ENCODE measurements at places on chromosomes 2 and 18. TPM values are rescaled to one million over a fixed set of nuclear protein-coding genes. Genes with fewer than 3 reads are reported as not detected.

DNA sequence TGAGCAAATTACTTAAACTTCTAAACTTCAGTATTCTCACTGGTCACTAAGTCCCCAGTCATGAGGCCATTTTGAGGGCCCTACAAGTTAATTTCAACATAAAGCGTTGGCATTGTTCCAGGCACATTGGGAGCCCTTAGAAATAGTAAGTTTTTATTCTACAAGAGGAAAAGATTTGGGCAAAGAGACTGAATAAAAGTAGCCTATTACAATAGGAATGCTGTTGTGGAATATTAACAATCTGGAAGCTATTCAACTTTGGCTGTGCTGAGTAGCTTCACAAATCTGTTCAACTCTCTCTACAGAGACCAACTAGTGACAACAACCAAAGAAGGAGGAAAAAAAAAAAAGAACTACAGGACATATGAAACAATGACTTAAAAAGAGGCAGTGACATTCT lies 1287.5 kb upstream of the NXPH2 start:
- DNase-seq: no peak

DNA sequence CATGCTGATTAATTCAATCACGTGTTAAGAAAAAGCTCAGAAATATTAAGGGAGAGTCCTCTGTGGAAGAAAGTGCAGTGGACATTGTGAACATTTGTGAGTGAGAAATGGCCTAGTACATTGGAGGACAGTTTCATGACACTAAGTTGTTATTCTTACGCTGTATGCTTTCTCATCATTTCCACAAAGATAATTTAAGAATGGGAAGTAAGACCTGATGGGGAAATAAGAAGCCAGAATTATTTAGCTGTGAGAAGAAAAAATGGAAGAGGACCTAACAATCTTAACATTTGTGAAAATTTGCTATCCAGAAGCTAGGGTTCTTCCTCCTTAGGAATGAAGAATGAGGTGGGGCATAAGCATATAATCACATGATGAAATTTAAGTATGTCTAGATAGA lies 15.2 kb upstream of the RAPH1 start:
- DNase-seq: no peak

DNA sequence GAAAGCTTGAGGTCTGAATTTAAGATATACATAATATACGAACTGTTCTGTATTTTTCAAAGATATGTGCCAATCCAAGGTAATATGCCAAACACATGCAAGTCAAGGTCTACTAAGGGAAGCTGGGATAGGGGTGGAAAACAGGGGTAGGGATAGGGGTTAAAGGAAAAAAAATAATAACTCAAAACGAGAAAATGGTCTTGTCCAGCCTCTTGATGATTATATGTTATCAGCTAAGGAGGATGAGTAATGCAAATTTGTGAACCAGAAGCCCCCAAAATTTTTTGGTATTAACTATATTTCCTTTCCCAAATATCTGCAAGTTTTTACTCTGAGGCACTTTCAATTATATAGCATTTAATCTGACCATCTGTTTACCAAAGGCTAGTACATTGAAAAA lies 219.3 kb downstream of the ZEB2 start:
- no peak for DNase-seq

- no peak for DNase-seq
Observed at GRCh38 chr2:174586418-174587295, 10.9 kb downstream of the WIPF1 start.

DNA sequence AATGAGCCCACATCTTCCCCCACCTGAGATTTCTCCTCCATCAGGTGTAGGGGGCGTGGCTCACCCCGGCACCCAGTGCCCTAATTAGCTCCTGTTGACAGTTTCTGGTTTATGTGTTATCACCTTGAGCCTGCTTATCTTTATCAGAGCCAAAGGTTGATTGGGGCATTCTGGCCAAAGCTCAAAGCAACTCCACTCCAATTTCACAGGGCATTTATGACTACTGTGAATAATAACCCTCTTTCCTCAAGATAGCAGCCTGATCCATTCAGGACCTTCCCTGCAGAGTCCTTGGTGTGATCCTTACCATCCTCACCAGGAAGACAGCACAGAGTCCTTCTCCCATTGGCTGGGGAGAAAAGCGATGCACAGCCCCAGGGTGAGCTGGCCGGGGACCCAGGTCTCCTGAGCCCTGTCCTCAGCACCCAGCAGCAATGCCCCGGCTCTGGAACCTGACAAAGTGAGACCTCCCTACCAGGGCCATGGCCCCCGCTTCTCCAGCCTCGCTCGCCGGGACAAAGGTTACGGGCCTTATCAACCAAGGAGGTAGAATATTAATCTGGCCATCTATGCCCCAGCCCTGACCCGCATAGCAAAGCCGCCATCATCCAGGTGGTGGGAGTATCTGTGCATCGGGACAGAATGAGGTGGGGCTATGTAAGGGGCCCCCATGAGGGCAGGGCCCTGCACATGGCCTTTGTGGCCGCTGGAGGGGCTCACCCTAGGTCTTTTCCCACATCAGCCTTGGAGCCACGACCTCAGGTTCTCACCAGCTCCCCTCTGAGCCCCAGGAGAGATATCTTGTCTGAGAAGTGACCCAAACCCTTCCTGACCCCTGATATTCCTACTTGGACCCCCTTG lies 64.5 kb downstream of the ZFP36L2 start:
- peak; percentile 36 for DNase-seq

DNA sequence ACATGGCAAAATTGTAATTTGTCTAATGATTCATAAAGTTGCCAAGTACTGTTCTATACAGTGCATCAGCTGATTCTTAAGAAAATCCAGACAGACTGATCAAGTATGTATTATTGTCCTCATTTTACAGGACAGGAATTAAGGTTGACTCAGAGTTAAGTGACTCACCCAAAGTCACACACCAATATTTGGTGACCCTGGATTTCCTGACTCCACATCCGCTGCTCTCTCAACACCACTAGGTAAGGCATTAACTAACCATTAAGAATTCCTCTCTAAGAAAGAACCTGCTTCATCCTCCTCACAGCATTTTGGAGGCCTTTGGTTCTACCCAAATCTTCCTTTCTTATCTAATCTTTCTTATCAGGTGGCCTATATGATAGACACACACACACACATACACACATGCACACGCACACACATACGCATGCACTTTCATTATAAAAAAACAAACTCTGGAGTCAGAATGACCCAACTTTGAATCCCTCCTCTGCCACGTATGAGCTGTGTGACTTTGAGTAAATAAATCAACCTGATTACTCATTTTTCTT lies 150.8 kb downstream of the ANKRD44 start:
- DNase-seq: no peak

DNA sequence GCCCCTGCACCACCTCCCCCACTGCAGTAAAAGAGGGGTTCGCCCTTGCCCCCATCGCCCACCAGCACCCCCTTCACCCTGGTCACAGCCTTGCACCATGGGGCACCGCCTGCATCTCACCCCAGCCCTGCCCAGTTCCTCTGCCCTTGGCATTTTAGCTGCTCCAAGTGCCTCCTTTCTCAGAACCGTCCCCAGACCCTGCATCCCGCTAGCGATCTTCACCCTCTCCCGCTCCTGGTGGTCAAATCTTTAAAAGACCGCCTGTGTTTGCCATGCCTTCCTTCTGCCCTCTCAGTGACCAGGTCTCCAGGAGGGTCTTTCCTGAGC lies 114.7 kb upstream of the OTOS start:
- DNase-seq: peak; percentile 36

- DNase-seq: no peak
Observed at GRCh38 chr18:39365836-39366485, 1800.4 kb upstream of the CELF4 start.

GRCh38 chr18:37783771-37784170 lies 218.2 kb upstream of the CELF4 start:
- no peak for DNase-seq

GRCh38 chr18:38579764-38580163 lies 1014.2 kb upstream of the CELF4 start:
- DNase-seq: no peak

DNA sequence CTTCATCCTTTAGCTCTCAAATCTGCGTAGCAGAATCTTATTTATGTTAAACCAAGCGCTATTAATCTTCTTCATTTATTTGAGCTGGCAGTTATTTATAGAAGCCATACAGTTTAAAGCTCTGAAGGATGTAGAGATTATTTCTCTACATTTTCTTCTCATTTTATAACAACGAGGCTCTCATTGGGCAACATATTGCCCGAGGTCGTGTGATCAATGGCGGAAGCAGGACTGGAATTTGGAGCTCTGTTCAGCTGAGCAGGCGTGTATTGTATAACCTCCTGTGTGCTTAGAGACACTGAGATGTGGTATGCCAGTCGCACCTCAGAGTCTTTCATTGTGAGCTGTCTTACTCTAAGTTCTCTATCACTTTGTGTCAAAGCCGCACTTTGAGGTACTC lies 17.5 kb upstream of the DRC1 start:
- no peak for DNase-seq

GRCh38 chr2:14554849-14555545 lies 77.5 kb upstream of the LRATD1 start:
- peak; percentile 20 for DNase-seq

DNA sequence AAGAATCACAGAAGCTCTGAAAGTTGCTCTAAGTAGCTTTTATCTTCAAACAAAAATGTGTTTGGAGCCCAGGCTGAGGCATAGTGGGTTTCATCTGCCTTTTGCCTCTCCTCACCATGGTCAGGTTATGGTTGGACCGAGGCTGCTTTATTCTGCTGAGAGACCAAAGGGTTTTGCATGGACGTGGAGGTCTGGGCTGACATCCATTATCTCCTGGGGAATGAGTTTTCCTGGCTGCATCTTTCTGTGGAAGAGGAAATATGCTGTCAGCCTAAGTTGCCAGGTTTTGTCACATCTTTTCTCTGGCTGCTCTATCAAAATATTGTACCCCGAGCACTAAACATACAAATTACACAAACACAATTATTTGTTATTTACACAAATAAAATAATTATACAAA lies 223.2 kb downstream of the LDLRAD4 start:
- DNase-seq: no peak

DNA sequence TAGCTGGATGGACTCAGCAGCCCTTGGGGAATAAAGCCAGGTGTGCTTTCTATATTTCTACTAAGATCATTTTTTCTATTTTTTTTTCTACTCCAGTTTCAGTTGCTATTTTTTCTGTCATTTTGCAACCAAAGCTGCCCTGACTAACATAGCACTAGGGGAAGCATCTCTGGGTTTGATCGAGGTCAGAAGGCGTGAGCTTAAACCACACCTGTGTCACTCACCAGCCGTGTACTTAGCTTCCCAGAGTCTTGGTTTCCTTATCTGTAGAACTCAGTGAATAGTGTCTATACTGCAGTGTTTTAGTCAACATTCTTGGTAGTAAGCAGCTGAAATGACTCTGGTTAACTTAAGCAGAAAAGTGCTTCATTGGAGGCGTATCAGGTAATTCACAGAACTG lies 489.6 kb upstream of the SPRED2 start:
- no peak for DNase-seq

GRCh38 chr2:40371525-40372282 lies 80.2 kb downstream of the SLC8A1 start:
- peak; percentile 67 for DNase-seq

DNA sequence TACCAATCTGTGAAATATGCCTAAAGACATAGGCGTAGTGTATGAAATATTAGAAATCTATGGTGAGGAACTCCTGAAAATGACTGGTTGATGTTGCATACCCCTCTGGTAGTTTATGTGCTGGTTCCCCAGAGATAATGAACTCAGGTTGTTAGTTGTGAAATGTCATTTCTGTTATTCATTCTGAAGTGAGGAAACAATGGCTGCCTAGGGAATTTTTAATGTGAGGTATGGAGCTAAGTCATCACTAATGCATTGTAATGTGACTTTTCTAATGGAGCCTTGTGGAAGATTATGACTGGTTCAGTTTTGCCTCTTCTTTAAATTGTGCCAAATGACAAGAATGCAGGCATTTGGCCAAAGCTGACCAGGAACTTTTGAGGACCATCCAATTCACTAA lies 61.6 kb upstream of the RAB27B start:
- DNase-seq: no peak

- DNase-seq: no peak
Observed at GRCh38 chr18:36527051-36527450, 229.5 kb downstream of the FHOD3 start.

GRCh38 chr2:136894007-136894634 lies 128.8 kb downstream of the THSD7B start:
- no peak for DNase-seq

DNA sequence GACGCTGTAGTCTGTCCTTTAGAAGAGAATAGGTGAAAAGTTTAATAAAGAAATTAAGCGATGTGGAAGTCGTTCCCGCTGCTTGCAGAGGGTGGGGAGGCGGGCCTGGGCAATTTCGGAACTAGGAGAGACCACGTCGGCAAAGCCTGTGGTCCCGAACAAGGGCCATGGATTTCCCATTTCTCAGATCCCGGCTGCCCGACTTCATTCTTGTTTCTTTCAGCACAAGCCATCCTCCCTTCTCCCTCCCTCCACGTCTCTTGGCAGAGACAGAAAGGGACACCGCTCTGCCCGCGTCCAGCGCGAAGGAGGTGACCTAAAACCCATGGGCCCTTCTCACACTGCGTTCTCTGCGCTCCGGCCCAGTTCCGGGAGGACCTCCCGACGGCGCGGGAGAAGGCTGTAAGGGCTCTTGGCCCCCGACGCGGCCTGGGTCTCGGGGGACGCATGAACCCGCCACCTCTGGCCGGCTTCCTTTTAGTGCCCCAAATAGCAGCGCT lies 2.2 kb upstream of the BCL2L11 start:
- peak; percentile 25 for DNase-seq

The GREB1L gene
- total RNA-seq: 23.4 TPM

The SGPP2 gene
- 8.8 TPM for total RNA-seq

The SMYD1 gene
- total RNA-seq: 198 TPM

The FSHR gene
- total RNA-seq: 0.14 TPM

The DNAJC5G gene
- total RNA-seq: 1.5 TPM

The LYPD6B gene
- total RNA-seq: not detected

The ZNF24 gene
- 47.3 TPM for total RNA-seq

The ADGRF3 gene
- total RNA-seq: not detected

Data from right cardiac atrium (tissue), 5 donors.